Spinal cord (tissue), 10 donors: ENCODE measurements at places on chromosomes 12 and 14.

DNA sequence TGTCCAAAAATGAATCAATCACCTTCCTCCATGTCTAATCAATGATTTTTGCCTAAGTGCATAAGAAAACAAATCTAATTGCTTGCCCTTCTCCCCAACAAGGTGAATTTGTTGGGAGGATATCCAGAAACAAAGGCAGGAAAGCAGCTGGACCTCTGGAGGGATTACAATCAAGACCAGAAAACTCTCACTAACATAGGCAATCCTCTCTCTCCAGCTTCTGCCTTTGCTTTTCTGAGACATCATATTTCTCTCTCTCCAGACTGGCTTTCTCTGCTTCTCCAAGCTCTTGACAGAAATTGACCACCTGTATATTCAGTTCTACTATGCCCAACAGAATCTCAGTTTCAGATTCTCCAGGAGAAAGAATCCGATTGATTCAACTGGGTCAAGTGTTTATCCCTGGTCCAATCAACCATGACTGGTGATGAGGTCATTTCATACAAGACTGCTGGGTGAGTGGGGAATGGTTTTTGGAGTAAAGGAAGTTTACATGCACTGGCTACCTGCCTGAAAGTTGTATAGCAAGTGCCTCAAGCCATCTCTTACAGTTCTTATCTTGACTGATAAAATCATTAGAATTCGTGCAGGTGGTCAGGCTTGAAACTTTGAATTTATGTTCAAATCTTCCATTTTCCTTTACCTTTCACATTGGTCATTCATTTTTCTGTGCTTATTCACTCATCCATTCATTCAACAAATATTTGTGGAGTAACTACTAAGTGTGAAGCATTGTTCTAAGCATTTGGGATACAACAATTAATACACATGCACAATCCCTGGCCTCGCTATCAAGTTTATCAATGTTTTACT is 22.2 kb upstream of the CFAP54 start:
- H3K27ac ChIP-seq = no peak overlapping the region
- no peaks in the 10 kb centered on the region for H3K27me3 ChIP-seq
- H3K4me3 ChIP-seq = no peak overlapping the region
- no peak for DNase-seq

GRCh38 chr14:44531658-44532057 is 24.6 kb upstream of the FSCB start:
- DNase-seq = no peak
- H3K36me3 ChIP-seq = no peaks in the 10 kb centered on the region
- no peaks in the 10 kb centered on the region for H3K4me1 ChIP-seq
- H3K27me3 ChIP-seq = no peaks in the 10 kb centered on the region

- H3K27me3 ChIP-seq = peaks cover 2% of the 10 kb centered on the region
- H3K27ac ChIP-seq = no peak overlapping the region
- H3K4me3 ChIP-seq = no peak overlapping the region
- H3K4me1 ChIP-seq = peaks cover 19% of the 10 kb centered on the region
Measured at GRCh38 chr12:53004178-53004577, 2.1 kb upstream of the EIF4B start.

- no peak for DNase-seq
- no peaks in the 10 kb centered on the region for H3K27me3 ChIP-seq
- H3K27ac ChIP-seq = no peak overlapping the region
Measured at GRCh38 chr12:44247588-44247987, 411.7 kb downstream of the TMEM117 start.

GRCh38 chr12:75257510-75257909 is 47.9 kb upstream of the KCNC2 start:
- H3K27ac ChIP-seq = no peak overlapping the region
- DNase-seq = no peak
- H3K27me3 ChIP-seq = no peaks in the 10 kb centered on the region
- no peaks in the 10 kb centered on the region for H3K36me3 ChIP-seq
- no peak overlapping the region for H3K4me3 ChIP-seq

- H3K27me3 ChIP-seq = no peaks in the 10 kb centered on the region
- H3K4me3 ChIP-seq = no peak overlapping the region
- DNase-seq = peak; percentile 36
- H3K4me1 ChIP-seq = no peaks in the 10 kb centered on the region
- no peak overlapping the region for H3K27ac ChIP-seq
Measured at GRCh38 chr14:61296719-61297502, 15.8 kb upstream of the TMEM30B start.

DNA sequence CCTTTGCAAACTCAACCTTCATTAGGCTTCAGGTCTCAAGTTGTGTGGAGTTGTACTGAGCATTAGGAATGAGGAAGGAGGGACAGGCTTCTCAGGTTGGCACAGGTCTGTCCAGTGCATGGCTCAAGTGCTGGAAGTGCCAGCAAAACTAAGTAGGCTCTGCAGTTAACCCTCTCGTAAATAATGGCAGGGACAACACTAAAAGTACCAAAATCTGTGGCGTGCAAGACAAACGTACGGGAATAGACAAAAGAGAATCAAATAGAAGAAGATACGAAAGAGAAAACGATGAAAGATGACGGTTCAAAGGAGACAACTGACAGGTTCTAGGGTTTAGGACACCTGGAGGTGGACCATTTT is 612 bp downstream of the TRAPPC6B start:
- peak overlapping the region; percentile 96 for H3K4me3 ChIP-seq
- H3K4me1 ChIP-seq = peaks cover 9% of the 10 kb centered on the region
- H3K27ac ChIP-seq = peak overlapping the region; percentile 99
- no peaks in the 10 kb centered on the region for H3K27me3 ChIP-seq

DNA sequence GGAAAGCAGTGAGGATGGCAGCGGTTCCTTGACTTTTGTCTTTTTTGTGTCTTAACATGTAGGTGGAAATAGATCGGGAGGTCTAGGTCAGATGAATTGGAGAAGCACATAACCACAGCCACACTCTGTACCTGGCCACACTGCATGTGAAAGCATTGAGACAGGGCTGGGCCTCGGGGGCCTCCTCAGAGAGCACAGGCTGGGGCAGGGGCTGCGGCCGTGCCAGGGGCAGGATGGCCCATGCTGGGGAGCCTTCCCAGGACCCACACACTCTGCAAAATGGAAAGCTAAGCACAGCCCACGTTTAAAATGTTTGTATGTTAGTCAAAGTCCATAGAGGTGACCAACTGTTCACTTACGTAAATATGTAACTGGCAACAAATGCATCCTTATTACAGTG is 76.7 kb downstream of the PIWIL1 start:
- no peak overlapping the region for H3K27ac ChIP-seq
- no peaks in the 10 kb centered on the region for H3K4me1 ChIP-seq
- DNase-seq = no peak
- H3K4me3 ChIP-seq = no peak overlapping the region

GRCh38 chr14:103301512-103302354 is 32.3 kb upstream of the EIF5 start:
- DNase-seq = peak; percentile 32
- no peaks in the 10 kb centered on the region for H3K36me3 ChIP-seq
- H3K27ac ChIP-seq = no peak overlapping the region
- peaks cover 8% of the 10 kb centered on the region for H3K4me1 ChIP-seq
- H3K27me3 ChIP-seq = no peaks in the 10 kb centered on the region

DNA sequence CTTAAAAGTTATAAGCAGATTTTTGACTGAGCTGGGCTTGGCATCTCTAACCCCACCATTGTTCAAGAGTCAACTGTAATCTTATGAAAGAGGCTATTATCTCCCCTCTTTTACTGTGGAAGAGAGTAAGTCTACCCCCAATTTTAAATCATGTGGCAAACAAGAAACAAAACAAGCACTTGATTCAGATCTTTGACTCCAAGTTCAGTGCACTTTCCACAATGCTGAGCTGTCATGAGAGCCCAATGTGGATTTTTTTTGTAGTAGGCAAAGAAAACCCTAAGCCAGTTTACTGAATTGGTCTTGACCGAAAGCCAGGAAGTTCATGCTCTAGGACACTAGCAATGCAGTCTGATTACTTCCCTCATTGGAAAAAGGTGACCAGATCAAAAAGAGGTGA is 306.2 kb downstream of the GALC start:
- DNase-seq = no peak
- H3K27ac ChIP-seq = peak overlapping the region; percentile 70
- H3K36me3 ChIP-seq = no peaks in the 10 kb centered on the region
- H3K4me1 ChIP-seq = no peaks in the 10 kb centered on the region

GRCh38 chr14:32075672-32076277 is 1.3 kb upstream of the ARHGAP5 start:
- H3K36me3 ChIP-seq = no peaks in the 10 kb centered on the region
- peak overlapping the region; percentile 99 for H3K27ac ChIP-seq
- peak; percentile 30 for DNase-seq
- peak overlapping the region; percentile 91 for H3K4me3 ChIP-seq
- H3K27me3 ChIP-seq = no peaks in the 10 kb centered on the region

DNA sequence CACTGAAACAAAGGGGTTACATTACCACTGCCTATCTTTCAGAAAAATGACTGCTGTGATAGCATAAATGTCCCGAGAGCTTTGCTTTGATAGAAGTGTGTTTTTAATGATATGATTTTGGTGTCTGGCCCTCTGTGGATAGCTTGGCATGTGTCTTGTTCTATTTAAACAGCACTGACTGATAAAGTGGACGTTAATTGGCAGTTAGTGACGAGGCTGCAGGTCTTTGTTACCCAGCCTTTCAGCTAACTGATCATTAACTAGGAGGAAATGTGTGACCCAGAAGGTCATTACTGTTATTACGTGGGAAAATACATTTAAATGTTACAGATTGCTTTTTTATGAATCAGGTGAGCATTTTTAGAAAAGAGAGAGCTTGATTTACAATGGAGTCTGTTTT is 428.3 kb downstream of the DIO2 start:
- no peaks in the 10 kb centered on the region for H3K36me3 ChIP-seq
- H3K4me3 ChIP-seq = no peak overlapping the region
- no peaks in the 10 kb centered on the region for H3K4me1 ChIP-seq
- no peak overlapping the region for H3K27ac ChIP-seq
- H3K27me3 ChIP-seq = no peaks in the 10 kb centered on the region
- DNase-seq = no peak

- H3K4me3 ChIP-seq = no peak overlapping the region
- peak overlapping the region; percentile 84 for H3K27ac ChIP-seq
- H3K27me3 ChIP-seq = peaks cover 13% of the 10 kb centered on the region
- H3K4me1 ChIP-seq = peaks cover 38% of the 10 kb centered on the region
- no peak for DNase-seq
Measured at GRCh38 chr12:57868851-57869268, 22.3 kb upstream of the CTDSP2 start.

DNA sequence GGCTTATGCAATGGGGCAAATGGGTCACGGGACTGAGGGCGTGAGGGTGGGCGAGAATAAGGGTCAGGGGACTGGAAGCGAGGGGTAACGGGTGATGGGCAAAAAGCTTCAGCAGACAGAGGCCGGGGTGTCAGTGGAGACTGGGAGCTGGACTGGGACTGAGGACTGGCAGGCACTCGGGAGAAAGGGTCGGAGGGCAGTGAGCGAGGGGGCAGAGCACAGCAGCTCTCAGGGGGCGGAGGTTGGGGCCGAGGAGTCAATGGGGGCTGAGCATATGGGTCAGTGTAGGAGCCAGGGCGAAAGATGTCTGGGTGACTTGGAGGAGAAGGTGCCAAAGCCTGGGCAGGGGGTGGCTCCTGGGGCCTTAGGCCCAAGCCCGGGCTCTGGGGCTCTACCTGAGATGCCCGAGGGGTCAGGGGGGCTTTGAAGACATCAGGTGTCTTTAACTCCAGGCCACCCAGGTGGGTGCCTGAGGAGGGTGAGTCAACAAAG is 20.2 kb downstream of the KMT2D start:
- DNase-seq = no peak
- peaks cover 97% of the 10 kb centered on the region for H3K36me3 ChIP-seq
- H3K4me3 ChIP-seq = no peak overlapping the region
- no peaks in the 10 kb centered on the region for H3K4me1 ChIP-seq
- H3K27ac ChIP-seq = no peak overlapping the region

DNA sequence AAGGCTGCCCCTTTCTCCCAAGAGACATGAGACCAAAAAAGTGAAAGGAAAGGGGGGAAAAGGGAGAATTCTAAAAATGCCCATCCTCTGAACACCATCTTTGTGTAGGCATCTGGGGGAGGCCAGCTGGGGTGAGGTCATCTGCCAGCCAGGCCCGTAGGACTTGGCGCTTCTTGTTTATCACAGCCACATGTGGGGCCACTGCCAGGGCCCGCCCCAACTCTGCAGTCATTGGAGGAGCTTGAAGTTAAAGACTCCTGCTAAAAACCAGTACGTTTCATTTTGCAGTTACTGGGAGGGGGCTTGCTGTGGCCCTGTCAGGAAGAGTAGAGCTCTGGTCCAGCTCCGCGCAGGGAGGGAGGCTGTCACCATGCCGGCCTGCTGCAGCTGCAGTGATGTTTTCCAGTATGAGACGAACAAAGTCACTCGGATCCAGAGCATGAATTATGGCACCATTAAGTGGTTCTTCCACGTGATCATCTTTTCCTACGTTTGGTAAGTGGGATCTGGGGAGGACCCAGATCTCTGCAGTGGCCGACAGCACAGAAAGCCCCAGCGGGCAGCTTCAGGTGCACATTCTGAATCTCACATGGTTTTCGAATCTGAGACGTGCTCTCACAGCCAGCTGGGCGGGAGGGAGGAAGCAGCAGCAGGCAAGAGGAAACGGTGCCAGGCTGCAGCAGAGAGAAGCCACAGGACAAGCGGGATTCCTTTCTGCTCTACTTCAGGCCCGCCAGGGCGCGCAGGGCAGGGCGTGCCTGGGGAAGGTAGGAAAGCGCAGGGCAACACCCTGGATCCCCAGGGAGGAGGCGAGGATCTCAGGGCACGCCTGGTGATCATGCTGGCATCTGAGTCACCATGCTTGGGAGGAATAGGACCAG is at the start of gene P2RX7:
Gene P2RX7 (plus strand): TSS at position 276 of the 881 bp plus-strand sequence. CDS start 95 bp downstream, at position 371.
- H3K4me1 ChIP-seq = peaks cover 33% of the 10 kb centered on the region
- peak within 1 kb of the TSS; percentile 66 for H3K4me3 ChIP-seq
- no peaks in the 10 kb centered on the region for H3K36me3 ChIP-seq
- H3K27me3 ChIP-seq = no peaks in the 10 kb centered on the region
- H3K27ac ChIP-seq = peak within 1 kb of the TSS; percentile 93
- DNase-seq = peak; percentile 88

DNA sequence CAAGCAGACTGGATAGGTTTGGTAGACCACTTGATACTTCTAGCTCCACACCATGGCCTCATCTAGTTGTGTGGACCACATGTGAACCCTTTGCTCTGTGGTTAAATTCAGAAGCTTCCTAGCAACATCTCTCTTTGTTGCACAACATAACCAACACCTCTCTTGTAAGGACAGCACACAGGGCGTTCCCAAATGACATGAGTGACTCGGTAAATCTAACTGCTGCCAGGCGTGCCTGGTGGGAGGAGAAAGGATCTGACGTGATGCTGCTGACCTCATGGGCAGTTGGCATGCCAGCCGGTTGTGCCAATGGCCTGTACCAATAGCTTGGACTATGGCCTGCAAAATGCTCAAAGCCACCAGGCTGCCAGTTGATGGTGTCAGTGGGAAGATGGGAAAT is 93.8 kb downstream of the CPSF2 start:
- no peaks in the 10 kb centered on the region for H3K4me1 ChIP-seq
- no peaks in the 10 kb centered on the region for H3K36me3 ChIP-seq
- no peaks in the 10 kb centered on the region for H3K27me3 ChIP-seq
- no peak overlapping the region for H3K4me3 ChIP-seq

DNA sequence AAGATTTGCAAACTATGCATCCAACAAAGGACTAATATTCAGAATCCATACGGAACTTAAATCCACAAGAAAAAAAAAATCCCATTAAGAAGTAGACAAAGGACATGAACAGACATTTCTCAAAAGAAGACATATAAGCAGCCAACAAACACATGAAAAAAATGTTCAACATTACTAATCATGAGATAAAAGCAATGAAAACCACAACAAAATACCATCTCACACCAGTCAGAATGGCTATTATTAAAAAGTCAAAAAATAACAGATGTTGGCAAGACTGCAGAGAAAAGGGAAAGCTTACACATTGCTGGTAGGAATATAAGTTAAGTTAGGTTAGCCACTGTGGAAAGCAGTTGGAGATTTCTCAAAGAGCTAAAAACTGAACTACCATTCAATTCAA is 16.2 kb downstream of the CDK17 start:
- no peak overlapping the region for H3K4me3 ChIP-seq
- no peaks in the 10 kb centered on the region for H3K4me1 ChIP-seq
- no peaks in the 10 kb centered on the region for H3K27me3 ChIP-seq
